Psoas muscle (tissue), 8 donors: ENCODE measurements at places on chromosomes 1 and 21. TPM values are rescaled to one million over a fixed set of nuclear protein-coding genes. Genes with fewer than 3 reads are reported as not detected.

Gene OXCT2
- total RNA-seq, result 0.48 TPM

Gene SLAMF7
- 0.08 TPM for total RNA-seq

Gene OR6K3
- not detected for total RNA-seq

Gene EXTL1
- 0.39 TPM for total RNA-seq

Gene TTLL7
- total RNA-seq, result 13.0 TPM

Gene PEX10
- total RNA-seq, result 14.1 TPM

Gene IFI44
- 4.4 TPM for total RNA-seq

Gene RGS7
- total RNA-seq, result not detected

Gene FCRLA
- total RNA-seq, result 0.36 TPM

Gene PTPN7
- total RNA-seq, result 1.0 TPM

Gene C1orf141
- total RNA-seq, result not detected

Gene PLPPR4
- 0.28 TPM for total RNA-seq

Gene ARHGEF16
- total RNA-seq, result 0.51 TPM

Gene IGSF9
- total RNA-seq, result not detected

Gene NUDC
- total RNA-seq, result 55.7 TPM

Gene OR2T33
- total RNA-seq, result not detected

Gene COL16A1
- total RNA-seq, result 14.2 TPM
